Activated CD4-positive, alpha-beta memory T cell treated with anti-CD3 and anti-CD28 coated beads for 36 hours (primary cell): ENCODE measurements at places on chromosomes 16 and 17. TPM values are rescaled to one million over a fixed set of nuclear protein-coding genes. Genes with fewer than 3 reads are reported as not detected.

GRCh38 chr17:62163847-62164246, 98.8 kb upstream of the MED13 start:
- H3K27ac ChIP-seq, result no peak overlapping the region
- DNase-seq, result no peak
- H3K36me3 ChIP-seq, result no peaks in the 10 kb centered on the region
- H3K27me3 ChIP-seq, result no peaks in the 10 kb centered on the region
- H3K4me1 ChIP-seq, result peaks cover 9% of the 10 kb centered on the region

DNA sequence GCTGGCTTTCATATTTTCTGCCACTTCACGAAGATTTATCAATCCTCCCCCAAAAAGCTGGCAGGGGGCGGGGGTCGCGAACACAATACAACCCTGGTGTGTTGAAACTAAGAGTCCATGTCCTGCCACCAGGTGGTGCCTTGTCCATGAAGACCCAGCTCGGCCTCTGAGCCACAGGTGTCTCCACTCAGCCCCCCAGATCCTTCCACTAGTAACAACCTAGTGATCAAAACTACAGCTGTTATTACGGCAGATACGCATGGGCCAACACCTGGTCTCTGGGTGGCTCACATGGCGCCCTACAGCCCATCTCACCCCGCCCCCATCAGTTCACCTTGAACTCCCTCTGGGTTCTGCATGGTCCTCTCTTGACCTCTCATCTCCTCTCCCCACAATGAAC, 27.7 kb downstream of the USP7 start:
- no peaks in the 10 kb centered on the region for H3K27me3 ChIP-seq
- DNase-seq, result no peak
- peak overlapping the region; percentile 66 for H3K27ac ChIP-seq
- no peaks in the 10 kb centered on the region for H3K36me3 ChIP-seq

DNA sequence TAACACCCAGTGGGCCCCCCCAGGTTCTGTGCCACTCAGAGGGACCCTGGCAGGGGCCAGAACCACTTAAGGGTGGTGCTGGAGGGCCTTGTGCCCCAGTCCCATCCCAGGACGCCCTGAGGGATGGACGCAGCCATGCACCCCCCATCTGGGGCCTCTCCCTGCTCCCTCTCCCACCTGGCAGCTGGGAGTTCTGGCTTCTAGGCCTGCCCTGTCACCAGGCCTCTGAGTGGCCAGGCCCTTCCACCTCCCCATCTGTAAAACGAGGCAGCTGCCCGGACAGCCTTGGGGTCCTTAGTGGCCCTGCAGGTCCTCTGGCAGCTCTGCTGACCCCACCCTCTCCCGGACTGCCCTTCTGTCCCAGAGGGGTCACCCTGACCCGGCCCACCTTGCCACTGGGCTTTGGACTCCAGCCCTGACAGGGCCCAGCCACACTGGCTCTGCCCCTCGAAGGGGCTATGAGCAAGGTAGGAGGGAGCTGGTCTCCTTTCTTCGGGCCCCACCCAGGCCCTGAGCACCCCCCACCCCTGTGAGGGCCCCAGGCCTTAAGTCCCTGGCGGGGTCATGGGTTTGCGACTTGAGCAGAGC, 12.3 kb downstream of the PAM16 start:
- H3K27ac ChIP-seq, result no peak overlapping the region
- no peak overlapping the region for H3K4me3 ChIP-seq
- peaks cover 1% of the 10 kb centered on the region for H3K36me3 ChIP-seq
- no peak for DNase-seq

GRCh38 chr16:51141541-51141940, 9.5 kb downstream of the SALL1 start:
- H3K36me3 ChIP-seq, result no peaks in the 10 kb centered on the region
- H3K4me3 ChIP-seq, result no peak overlapping the region
- peaks cover 12% of the 10 kb centered on the region for H3K27me3 ChIP-seq
- H3K27ac ChIP-seq, result no peak overlapping the region
- DNase-seq, result no peak

DNA sequence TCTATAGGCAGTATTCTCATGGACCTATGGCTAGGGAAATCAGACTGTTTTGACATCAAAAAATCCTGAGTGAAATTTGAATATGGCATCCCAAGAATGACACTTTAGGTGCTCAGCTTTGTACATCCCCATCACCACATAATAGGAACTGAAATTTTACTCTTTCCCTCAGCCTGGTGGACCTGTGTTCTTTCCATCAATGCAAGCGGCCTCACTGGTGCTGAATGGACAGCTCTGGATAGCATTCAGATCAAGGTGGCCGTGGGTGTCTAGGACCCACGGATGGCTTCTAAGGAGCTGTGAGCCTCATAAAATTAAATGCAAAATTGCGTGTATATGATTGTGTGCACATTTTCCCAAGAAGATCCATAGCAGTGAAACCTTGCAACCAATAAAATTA, 152.6 kb downstream of the MAP2K6 start:
- no peaks in the 10 kb centered on the region for H3K36me3 ChIP-seq
- no peak overlapping the region for H3K4me3 ChIP-seq
- H3K27ac ChIP-seq, result no peak overlapping the region
- peaks cover 4% of the 10 kb centered on the region for H3K27me3 ChIP-seq
- no peak for DNase-seq
- H3K4me1 ChIP-seq, result peaks cover 3% of the 10 kb centered on the region

- H3K4me1 ChIP-seq, result peaks cover 69% of the 10 kb centered on the region
- no peak overlapping the region for H3K4me3 ChIP-seq
Observed at GRCh38 chr16:68291227-68291626, 19.5 kb downstream of the SLC7A6OS start.

DNA sequence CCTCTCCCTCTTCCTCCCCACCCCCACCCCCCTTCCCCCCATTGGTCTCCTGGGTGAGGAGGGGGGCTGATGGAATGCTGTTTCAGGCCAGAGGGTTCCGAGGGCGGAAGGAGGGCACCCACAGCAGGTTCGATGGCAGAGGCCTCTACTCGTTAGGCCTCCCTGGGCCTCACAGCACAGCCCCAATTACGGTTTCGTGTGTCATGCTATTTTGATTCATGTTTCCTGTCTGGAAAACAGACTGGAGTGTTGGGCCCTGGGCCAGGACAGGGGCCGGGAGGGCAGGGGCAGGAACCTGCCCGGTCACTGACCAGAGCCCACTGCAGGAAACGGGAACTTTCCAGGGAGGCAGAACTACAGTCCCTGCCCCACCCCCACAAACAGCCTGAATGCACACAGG, 138.2 kb downstream of the C16orf95 start:
- H3K4me3 ChIP-seq, result no peak overlapping the region
- no peak overlapping the region for H3K27ac ChIP-seq
- peaks cover 9% of the 10 kb centered on the region for H3K27me3 ChIP-seq
- DNase-seq, result no peak

GRCh38 chr16:81609323-81609892, 164.8 kb downstream of the CMIP start:
- DNase-seq, result no peak
- no peak overlapping the region for H3K27ac ChIP-seq
- H3K4me1 ChIP-seq, result no peaks in the 10 kb centered on the region
- no peaks in the 10 kb centered on the region for H3K27me3 ChIP-seq
- H3K36me3 ChIP-seq, result no peaks in the 10 kb centered on the region

GRCh38 chr16:49013727-49014080, 267.9 kb downstream of the CBLN1 start:
- no peak for DNase-seq
- H3K36me3 ChIP-seq, result no peaks in the 10 kb centered on the region
- H3K4me3 ChIP-seq, result no peak overlapping the region
- no peaks in the 10 kb centered on the region for H3K4me1 ChIP-seq
- no peaks in the 10 kb centered on the region for H3K27me3 ChIP-seq

DNA sequence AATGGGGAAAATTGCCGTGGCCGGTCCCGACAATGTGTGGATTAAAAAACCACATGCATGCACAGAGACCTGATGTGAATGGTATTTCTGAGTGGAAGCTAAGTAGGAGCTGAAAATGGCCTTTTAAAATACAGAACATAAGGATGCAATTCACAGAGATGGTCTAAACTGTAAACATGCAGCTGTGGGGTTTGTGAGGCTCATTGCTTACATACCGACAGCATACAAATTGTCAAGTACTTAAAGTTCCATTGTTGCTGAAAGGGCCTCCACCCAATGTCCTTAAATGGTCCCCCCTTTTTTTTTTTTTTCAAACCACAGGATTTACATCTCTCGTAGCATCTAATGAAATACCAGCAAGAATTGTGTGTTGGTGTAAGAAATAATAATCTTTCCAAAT, 523.2 kb downstream of the MAF start:
- H3K27me3 ChIP-seq, result peaks cover 4% of the 10 kb centered on the region
- H3K4me1 ChIP-seq, result peaks cover 80% of the 10 kb centered on the region
- peaks cover 3% of the 10 kb centered on the region for H3K36me3 ChIP-seq
- DNase-seq, result no peak
- peak overlapping the region; percentile 95 for H3K27ac ChIP-seq
- H3K4me3 ChIP-seq, result no peak overlapping the region

DNA sequence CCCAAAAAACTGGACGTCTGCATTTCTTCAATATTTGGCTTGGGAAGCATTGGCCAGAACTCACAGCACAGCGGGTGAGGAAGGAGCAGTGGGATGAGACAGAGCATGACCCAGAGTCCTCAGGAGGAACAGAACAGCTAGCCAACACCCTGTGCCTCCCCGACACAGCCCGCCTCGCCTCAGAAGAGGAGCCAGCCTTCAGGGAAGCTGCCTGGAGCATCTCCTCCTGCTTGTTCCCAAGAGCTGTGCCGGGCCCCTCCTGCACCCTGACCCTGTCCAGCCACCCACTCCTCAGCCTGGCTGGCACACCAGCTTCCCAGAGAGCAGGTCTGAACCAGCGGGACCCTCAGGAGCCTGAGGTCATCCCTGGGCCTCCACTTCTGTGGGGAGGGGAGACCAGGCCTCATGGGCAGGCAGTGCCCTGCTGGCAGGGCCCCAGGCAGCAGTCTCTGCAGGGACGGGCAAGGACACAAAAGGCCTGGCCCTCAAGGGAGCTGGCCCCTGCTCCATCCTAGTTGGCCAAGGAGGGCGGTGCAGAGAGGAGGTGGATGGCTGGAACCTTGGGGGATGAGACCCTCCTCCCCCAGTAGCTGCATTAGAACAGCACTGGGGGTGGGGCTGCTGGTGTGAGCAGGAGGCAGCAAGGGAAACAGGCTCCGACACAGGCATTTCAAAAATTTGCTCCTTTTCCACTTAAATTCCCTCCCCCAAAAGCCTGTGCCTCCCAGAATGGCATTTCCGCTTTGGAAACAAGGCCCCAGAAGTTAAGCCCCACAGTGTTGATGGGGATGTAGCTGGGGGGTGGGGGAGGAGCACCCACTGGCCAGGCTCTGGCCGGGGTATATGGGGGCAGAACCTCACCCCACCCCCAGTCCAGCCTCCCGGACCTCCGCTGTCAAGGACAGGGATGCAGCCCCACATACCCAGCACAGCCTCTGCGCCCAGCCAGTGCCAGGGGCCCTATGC, 1.8 kb upstream of the BCAR1 start:
- H3K4me3 ChIP-seq, result no peak overlapping the region
- H3K27ac ChIP-seq, result no peak overlapping the region
- DNase-seq, result no peak
- H3K4me1 ChIP-seq, result peaks cover 2% of the 10 kb centered on the region
- no peaks in the 10 kb centered on the region for H3K36me3 ChIP-seq

- no peak overlapping the region for H3K4me3 ChIP-seq
- no peak overlapping the region for H3K27ac ChIP-seq
- H3K4me1 ChIP-seq, result no peaks in the 10 kb centered on the region
- H3K27me3 ChIP-seq, result peaks cover 1% of the 10 kb centered on the region
Observed at GRCh38 chr17:41659427-41660212, 29.1 kb upstream of the EIF1 start.

GRCh38 chr16:74052016-74052415, 244.6 kb upstream of the PSMD7 start:
- H3K4me3 ChIP-seq, result no peak overlapping the region
- DNase-seq, result no peak
- no peak overlapping the region for H3K27ac ChIP-seq
- no peaks in the 10 kb centered on the region for H3K4me1 ChIP-seq
- H3K27me3 ChIP-seq, result no peaks in the 10 kb centered on the region
- no peaks in the 10 kb centered on the region for H3K36me3 ChIP-seq

DNA sequence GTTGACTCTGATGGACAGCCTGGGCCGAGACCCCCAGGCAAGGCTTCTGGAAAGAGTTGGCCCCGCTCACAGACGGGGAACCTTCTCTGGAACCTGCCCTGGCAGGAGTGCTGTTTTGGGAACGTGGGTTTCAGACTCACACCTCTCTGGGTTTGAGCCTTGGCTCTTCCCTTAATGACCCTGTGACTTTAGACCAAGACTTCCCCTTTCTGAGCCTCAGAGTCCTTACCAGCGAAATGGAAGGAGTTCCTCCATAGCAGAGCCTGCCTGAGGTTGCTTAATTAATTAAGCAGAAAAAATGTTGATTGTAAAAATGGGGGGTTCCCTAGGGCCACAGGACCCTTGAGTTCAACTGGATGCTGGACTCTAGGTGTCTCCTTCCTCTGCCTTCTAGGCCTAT, 408.2 kb downstream of the SEC14L1 start:
- H3K27me3 ChIP-seq, result no peaks in the 10 kb centered on the region
- no peaks in the 10 kb centered on the region for H3K36me3 ChIP-seq
- H3K4me3 ChIP-seq, result no peak overlapping the region
- DNase-seq, result no peak
- H3K27ac ChIP-seq, result no peak overlapping the region

- H3K4me3 ChIP-seq, result no peak overlapping the region
- peaks cover 4% of the 10 kb centered on the region for H3K4me1 ChIP-seq
- DNase-seq, result no peak
Observed at GRCh38 chr17:57215317-57215716, 41.0 kb upstream of the MSI2 start.

DNA sequence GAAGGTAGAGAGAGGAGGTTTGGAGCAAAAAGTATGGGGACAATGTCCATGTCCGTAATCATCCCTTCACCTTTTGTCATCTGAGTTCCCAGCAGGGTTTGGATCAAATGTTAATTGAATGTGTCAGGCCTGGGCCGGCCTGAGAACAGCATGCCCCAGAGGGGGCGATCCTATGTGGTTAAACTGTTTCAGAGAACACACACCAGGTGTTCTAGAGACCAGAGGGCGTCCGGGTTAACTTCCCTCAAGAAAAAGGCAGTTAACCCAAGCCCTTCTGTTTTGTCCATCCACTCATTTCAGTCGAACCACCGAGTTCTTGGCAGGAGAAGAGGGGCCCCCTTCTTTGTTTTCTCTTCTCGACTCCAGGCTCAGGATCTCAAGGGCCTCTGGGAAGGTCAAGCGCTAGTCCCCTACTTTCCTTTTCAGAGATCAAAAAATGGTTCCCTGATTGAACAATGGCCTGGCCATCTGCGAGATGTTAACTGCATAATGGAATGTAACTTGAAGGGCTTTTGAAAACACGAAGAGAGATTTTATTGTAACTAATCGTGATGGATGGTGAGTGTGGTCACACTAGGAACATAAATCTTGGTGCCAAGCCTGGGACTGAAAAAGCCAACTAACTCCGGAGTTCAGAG, 142.5 kb downstream of the IRX3 start:
- no peak for DNase-seq
- no peaks in the 10 kb centered on the region for H3K4me1 ChIP-seq
- no peaks in the 10 kb centered on the region for H3K36me3 ChIP-seq
- H3K4me3 ChIP-seq, result no peak overlapping the region
- H3K27ac ChIP-seq, result no peak overlapping the region
- H3K27me3 ChIP-seq, result peaks cover 4% of the 10 kb centered on the region

CRYM gene
- not detected for total RNA-seq

CCDC200 gene
- total RNA-seq, result not detected

CD19 gene
- total RNA-seq, result not detected

AANAT gene
- total RNA-seq, result not detected

GFER gene
- total RNA-seq, result 34.4 TPM

RRAD gene
- 0.65 TPM for total RNA-seq

GPR142 gene
- not detected for total RNA-seq

WNT3 gene
- 0.19 TPM for total RNA-seq

GRIN2A gene
- not detected for total RNA-seq

TOP2A gene
- 311 TPM for total RNA-seq

MYH1 gene
- total RNA-seq, result not detected
